ENCODE measurements at places on chromosomes 2 and 18.

GRCh38 chr2:46164529-46165301 is 132.5 kb upstream of the EPAS1 start:
- DNase-seq = peak; percentile 79

DNA sequence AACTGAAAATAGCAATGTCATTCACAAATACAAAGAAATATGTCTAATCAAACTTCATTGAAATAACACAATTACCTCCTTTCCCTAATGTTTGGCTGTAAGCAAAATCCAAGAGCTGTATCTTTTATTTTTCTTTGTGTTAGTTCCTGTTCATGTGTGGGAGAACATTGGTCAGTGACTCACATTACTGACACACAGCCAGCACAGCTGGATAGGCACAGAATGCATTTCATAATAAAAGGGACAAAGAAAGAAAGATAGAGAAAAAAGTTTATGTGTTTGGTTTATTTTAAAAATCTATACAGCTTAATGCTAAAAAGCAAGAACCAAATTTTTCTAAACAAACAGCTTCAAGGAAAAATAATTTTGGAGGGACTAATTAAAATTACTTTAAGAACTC is 185.6 kb upstream of the COL3A1 start:
- no peak for DNase-seq

GRCh38 chr2:10331027-10331701 is 28.5 kb downstream of the HPCAL1 start:
- DNase-seq = peak; percentile 85

DNA sequence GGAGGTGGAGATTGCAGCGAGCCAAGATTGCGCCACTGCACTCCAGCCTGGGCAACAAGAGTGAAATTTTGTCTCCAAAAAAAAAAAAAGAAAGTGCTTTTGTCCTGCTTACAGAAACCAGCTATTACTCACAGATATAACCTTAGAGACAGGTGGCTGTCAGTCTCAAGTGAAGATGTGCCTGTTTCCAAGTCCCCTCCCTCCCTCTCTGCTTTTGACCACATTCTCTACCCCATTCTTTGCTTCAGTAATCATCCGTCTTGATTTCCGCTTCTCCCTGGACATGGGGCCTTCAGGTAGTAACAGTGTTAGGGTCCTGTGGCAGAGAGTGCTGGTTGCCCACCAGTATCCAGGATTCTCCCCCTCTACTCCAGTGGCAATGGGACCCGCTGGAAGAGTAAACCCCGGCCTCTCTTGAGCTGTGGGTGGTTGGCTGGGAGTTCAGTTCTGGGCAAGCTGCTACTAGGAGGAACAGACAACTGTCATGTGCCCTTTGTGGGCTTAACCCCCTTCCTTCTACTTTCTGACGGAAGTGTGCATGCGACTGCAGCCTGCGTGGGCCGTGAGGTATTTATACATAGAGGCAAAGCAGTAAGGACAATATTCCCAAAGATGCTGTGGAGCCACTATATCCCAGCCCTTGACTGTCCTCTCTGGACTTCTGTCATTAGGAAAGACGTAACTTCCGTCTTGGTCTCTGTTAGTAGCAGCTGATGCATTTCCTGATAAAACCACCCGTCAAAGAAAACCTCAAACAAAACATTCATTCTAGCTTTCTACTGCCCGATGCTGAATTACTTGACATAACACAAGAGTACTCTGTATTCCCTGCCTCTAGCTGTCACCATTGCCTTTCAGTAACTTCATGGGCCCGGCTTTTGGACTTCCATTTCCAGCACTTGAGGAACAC is 17.8 kb downstream of the PDCL3 start:
- DNase-seq = no peak

- DNase-seq = peak; percentile 61
These were observed 34.4 kb downstream of the ACAA2 start for GRCh38 chr18:49778826-49779465.

GRCh38 chr2:100064165-100064564 is 78.2 kb downstream of the AFF3 start:
- DNase-seq = no peak

DNA sequence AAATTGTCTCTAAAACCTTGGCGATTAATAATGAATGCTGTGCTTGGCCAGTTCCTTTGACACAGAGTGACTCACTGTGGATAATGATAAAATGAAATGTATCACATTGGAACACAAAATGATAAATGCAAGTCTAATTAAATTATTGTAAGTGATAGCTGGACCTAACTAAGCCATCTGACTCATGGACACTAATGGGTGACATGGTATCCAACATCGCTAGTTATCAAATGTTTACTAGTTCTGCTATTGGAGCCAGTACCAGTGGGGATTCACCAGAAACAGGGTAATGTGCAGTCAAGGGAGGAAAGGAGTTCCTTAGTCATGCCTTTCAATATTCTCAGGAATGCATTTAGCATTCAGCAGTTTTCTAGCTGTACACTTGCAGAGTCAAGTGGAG is 736.3 kb upstream of the ACVR2A start:
- DNase-seq = no peak

DNA sequence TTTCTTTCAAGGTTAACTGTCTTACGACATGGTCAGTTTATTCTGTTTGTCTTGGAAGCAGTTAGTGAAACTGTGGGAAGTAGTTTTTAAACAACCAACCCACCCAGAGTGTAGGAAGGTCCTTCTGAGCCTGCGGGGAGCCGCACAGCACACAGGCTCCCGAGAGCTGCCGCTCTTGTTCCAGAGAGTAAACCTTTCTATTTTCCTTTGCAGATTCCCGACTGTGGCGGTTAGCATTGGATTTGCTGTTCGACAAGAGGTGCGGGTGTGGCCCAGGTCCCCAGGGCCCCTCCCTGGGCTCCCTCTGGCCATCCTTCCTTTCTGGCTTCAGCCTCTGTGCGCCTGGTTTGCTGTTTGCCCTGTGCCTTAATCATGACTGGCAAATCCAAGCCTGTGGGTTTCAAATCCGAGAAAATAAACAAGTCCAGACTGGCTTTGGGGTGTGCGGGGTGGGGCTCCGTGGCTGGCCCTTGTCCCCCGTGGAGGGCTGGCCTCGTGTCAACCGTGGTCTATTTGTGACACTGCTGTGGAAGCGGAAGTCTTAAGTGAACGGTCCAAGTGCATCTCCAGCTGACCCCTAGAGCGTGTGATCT is 30.7 kb downstream of the IMPA2 start:
- DNase-seq = no peak

DNA sequence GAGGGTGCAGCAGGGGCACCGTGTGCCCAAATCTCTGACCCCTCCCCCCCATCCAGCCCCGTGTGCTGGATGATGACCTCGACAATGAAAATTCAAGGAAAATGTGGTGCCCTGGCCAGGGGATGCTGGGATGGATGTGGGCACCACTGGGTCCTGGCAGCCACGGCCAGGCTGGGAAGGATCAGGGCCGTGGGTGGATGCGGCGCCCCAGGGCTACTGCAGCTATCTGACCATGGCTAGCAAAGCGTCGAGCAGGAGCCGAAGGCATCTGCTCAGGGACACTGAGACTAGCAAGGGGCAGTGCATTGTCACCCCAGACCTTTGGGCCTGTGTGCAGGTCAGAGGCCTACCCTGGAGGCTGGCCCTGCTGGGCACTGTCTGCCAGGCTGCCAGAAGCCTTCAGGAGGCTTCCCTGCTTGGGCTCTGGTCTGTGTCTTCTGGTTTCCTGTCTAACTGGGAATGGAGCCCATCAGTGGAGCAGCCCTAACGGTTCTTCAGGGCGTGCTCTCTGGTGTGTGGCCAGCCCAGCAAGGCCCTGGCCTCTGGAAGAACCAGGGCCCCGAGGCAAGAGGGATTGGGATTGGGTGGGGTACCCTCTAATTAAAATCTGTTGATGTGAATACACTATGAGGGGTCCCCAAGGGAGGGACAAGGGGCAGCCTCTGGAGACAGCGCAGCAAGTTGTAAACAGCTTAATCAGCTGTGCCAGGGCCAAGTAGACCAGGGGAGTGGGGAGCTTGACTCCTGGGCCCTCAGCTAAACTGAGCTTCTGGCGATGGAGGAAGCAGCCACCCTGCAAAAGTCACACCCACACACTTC is 98.0 kb downstream of the STPG4 start:
- no peak for DNase-seq

- no peak for DNase-seq
These were observed 9.6 kb upstream of the KCNG2 start for GRCh38 chr18:79787865-79788733.

GRCh38 chr18:2218101-2218500 is 353.2 kb downstream of the METTL4 start:
- no peak for DNase-seq

DNA sequence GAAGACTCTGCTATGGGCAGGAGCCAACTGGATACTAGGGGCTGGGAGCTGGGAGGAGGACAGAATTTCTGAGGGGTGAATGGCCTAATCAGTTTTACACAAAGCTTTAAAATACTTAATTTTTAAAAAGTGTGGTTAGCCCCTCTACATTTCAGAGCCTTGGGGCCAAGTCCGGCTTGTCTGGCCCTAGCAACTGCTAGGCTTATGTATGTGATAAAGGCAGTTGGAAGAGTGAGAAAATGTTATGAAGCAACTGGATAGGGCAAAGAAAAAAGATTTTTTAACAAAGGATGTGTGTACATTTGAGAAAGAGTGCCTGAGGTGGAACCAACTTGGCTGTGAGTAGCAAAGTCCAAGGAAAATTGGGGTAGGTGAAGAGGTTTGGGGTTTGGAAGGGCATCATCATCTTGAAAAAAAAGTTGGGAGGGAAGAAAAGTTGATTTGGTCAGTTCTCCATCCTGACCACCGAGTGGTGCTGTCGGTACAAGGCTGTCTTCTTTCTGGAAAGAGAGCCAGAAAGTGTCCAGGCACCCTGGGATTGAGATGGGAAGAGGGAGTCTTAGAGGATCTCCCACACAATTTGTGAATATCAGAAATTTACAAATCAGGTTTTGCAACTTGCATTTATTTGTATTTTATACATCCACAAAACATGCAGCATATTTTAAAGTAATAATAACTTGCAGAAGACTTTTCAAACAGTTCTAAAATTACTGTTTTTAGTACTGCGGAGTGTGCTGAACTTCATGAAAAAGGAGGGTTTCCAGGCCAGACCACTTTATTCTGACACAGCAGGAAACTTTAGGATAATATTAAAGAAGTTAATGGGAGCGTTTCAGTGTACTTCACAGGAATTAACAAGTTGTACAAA is 10.5 kb upstream of the CDK15 start:
- peak; percentile 77 for DNase-seq

DNA sequence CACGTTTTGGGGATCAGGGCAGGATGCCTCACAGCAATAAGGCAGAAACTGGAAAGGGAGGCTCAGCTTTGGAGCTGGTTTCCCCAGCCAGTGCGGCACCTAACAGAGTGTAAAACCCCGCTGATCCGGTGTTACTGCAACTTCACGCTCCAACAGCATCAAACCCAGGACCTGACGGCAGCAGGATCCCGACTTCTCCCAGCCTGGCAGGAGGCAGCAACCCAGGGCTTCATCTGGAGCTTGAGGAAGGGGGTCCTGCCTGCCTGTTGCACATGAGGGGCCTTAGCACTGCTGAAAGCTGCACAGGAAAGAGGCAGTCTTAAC is 209.8 kb downstream of the MGAT5 start:
- DNase-seq = no peak

DNA sequence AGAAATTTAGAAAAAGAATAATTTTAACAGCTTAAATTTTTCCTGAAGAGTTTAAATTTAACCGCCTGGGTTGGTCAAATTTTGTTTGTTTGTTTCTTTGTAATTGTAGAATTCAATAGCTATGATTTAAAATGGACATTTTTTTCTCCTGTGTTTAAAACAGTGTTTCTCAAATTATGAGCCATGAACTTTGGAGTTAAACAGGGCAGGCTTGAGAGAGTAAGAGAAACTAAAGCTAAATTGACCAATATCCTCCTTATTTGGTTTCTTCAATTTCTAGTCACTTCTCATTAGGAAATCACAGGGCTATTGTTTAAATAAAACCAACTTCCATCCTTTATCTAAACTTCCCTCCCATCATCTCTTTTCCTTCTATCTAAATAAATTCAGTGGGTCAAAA is 21.9 kb downstream of the FN1 start:
- DNase-seq = no peak
